GM18507 (cell line): ENCODE measurements at places on chromosomes 1 and 21.

GRCh38 chr1:30902593-30903290 lies 5.8 kb downstream of the SDC3 start:
- DNase-seq: no peak

- DNase-seq: no peak
Observed at GRCh38 chr1:234942879-234943506, 185.6 kb downstream of the TOMM20 start.

GRCh38 chr1:34928699-34929496 lies 552 bp downstream of the DLGAP3 start:
- no peak for DNase-seq

GRCh38 chr1:220516722-220517042 lies 11.3 kb upstream of the MARK1 start:
- DNase-seq: no peak

- DNase-seq: no peak
Observed at GRCh38 chr21:15094706-15095105, 29.9 kb upstream of the NRIP1 start.

GRCh38 chr1:3669971-3670431 lies 17.7 kb downstream of the TP73 start:
- DNase-seq: no peak

DNA sequence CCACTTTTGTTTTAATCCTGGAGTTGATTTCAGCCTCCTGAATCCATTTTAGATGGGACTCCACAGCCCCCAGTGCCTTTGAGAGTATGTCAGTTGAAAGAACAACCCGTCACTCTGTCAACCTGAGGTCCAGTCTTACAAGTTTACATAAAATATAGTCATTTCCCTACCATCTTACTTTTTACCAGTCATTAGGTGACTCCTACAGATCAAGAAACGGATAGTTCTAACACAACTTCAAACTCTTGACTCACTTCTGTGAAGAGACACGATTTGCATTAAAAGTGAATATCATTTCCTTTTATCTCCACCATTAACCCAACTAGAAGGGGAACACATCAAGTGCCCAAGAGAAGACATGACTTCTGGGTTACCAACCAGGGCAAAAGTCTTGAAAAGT lies 147.1 kb downstream of the NTPCR start:
- no peak for DNase-seq

GRCh38 chr1:26697431-26697977 lies 1.7 kb downstream of the ARID1A start:
- no peak for DNase-seq

DNA sequence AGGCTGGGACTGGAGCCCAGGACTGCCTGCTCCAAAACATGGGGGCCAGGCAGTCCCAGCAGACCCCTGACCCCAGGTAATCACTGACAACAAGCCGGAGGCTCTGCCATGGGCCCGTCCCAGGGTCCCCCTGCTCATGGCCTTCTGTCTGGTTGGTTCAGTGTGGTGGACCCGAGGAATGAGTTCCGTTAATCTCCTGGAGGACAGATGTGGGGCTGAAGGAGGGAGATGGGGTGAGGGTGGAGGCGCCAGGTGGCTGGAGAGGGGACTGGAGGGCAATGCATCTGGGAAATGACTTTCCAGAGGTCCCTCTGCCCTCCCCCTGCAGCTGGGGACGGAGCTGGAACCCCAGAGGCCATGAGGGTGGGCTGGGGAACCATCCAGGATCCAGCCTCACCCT lies 103.2 kb downstream of the EBNA1BP2 start:
- no peak for DNase-seq

GRCh38 chr1:178060789-178061556 lies 32.9 kb upstream of the RASAL2 start:
- DNase-seq: no peak

GRCh38 chr21:37460196-37460595 lies 93.6 kb downstream of the DYRK1A start:
- DNase-seq: no peak

GRCh38 chr1:167077128-167077867 lies 12.9 kb downstream of the GPA33 start:
- DNase-seq: no peak

GRCh38 chr1:198643808-198644207 lies 5.0 kb downstream of the PTPRC start:
- no peak for DNase-seq

GRCh38 chr1:7755448-7755847 lies 15.6 kb upstream of the VAMP3 start:
- DNase-seq: no peak

DNA sequence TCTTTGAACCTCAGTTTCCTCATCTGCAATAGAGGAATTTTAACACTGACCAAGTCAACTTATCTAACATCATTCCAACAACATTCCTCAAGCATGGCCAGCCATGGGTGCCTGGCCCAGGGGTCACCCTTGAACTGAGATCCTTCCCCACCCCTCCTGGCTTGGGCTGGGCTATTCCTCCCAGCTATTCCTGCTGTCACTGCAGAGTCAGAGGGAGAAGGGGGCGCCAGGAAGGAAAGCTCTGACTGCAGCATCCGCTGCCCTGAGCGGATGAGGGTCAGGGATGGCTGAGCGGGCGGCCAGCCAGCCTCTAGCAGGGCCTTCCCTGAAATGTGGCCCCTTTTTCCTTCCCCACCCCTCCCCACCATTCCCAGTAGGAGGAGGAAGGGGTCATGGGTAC lies 3.1 kb downstream of the TINAGL1 start:
- no peak for DNase-seq

GRCh38 chr1:245085508-245086095 lies 69.2 kb upstream of the KIF26B start:
- DNase-seq: no peak

DNA sequence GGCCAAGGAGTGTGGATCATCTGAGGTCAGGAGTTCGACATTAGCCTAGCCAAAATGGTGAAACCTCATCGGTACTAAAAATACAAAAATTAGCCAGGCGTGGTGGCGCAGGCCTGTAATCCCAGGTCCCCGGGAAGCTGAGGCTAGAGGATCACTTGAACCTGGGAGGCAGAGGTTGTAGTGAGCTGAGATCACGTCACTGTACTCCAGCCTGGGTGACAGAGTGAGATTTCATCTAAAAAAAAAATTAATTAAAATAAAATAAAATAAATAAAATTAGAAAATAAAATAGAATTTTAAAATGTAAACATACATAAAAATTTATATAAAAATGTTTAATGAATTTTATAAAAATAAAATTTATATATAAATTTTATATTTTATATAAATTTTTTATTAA lies 5.8 kb upstream of the VPS26C start:
- DNase-seq: no peak

DNA sequence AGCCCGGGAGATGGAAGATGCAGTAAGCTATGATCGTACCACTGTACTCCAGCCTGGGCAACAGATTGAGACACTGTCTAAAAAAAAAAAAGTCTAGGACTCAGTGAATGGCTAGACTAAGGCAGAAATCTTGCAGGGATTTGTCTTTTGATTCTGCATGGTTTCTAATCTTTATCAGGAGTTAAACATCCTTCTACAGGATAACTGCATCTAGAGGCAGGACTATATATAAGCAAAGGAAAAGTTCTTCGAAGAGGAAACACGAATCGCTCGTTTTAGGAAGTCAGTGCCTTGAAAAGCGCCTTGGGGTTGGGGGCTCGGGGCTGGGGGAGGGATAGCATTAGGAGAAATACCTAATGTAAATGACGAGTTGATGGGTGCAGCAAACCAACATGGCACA lies 602 bp upstream of the UFC1 start:
- no peak for DNase-seq

- no peak for DNase-seq
Observed at GRCh38 chr1:219434285-219434922, 178.5 kb downstream of the ZC3H11B start.

DNA sequence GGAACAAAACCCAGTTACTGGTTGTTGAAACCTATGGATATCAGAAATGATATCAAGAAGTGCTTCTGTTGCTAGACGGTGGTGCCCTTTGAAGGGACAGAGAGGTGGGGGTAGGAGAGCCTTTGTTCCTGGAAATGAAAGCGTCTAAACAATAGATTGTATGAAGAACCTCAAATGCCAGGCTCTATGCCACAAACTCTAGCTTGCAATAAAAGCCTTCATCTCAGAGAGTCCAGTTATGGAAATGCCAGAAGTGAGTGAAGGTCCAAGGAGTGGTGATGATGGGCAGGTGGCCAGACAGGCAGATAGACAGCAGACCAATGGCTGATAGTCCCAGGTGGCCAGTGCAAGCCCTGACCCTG lies 414.1 kb upstream of the PROX1 start:
- no peak for DNase-seq

GRCh38 chr21:46455575-46456385 lies 2.9 kb upstream of the DIP2A start:
- no peak for DNase-seq

- DNase-seq: no peak
Observed at GRCh38 chr1:151058692-151059091, 730 bp downstream of the CDC42SE1 start.

DNA sequence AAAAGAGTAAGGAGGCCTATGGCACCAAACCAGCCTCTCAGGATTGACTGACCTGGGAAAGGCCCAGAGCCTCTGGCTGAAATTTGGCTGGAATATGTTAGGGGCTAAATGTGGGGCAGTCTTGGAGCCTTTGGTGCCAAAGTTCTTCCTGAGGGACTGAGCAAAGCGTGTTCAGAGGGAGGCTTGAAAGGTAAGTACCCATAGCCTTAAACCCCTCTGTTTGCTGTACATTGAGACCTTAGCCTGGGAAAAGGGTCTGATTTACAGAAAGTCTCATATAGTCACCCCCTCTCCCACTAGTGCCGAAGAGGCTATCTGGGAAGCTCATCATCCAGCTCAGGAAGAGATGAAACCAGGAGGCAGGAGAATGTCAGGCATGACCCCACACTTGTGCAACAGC lies at the start of gene LCE4A:
TSS of gene LCE4A (plus strand) at position 301 of the 400 bp plus-strand sequence. CDS start 916 bp downstream, outside the sequence.
- DNase-seq: no peak

DNA sequence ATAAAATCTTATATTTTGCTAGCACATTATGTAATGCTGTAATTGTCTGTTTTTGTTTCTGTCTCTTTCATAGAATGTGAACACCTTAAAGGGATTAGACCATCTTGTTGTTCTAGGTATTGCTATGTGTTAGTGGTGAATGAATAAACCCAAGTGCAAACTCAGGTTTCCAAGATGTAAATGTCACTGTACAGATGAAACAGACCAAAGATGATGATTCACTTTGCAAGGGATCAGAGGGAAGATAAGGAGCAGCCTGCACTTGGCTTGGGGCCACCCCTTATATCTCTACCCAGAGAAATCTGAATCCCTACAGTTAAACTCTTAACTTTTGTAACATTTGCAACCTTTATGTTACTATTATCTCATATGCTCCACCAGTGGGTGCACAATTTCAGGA lies 25.4 kb downstream of the UROD start:
- DNase-seq: no peak

- no peak for DNase-seq
Observed at GRCh38 chr1:2320006-2320405, 71.3 kb downstream of the MORN1 start.

DNA sequence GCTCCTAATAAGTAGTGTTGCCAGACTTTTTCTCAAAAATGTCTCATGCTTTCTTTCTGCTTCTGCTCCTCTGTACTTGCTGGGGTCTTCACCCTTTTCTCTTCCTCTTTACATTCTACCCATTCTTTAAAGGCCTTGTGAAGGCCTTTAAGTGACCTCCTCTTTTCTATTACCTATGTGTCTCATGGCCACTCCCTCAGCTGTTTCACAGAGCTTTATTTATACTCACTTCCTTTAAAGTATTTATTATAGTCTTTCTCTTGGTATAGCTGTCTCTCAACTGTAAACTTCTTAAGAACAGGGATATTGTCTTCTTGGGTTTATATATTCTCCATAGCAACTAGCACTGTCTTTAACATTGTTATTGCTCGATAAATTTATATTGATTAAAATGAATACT lies 792 bp downstream of the GOLPH3L start:
- DNase-seq: no peak

- no peak for DNase-seq
Observed at GRCh38 chr1:36258960-36259344, 34.7 kb downstream of the THRAP3 start.

GRCh38 chr1:145895471-145895870 lies 9.8 kb upstream of the ANKRD35 start:
- no peak for DNase-seq

GRCh38 chr1:178004926-178005391 lies 35.1 kb upstream of the SEC16B start:
- no peak for DNase-seq

- DNase-seq: no peak
Observed at GRCh38 chr1:4010814-4011605, 110.9 kb upstream of the C1orf174 start.

- no peak for DNase-seq
Observed at GRCh38 chr1:234120327-234120944, 216.0 kb downstream of the SLC35F3 start.

DNA sequence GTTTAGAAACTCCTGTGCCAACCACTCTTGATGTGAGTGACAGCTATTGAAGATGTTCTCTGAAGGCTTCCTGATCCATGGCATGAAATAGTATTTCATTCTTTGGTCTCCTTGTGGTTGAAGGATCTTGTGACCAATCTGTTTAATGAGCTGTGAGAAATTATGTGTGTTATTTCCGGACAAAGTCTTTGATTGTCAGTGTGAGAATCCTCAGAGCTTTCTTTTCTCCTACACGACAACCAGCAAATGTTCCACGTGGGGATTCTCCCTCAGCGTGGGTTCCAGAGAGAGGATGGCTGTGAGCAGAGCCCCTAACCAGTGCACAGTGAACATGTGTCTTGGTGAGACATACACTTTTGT lies 45.0 kb upstream of the HOOK1 start:
- no peak for DNase-seq

GRCh38 chr1:210624722-210625121 lies 296.0 kb downstream of the HHAT start:
- no peak for DNase-seq

DNA sequence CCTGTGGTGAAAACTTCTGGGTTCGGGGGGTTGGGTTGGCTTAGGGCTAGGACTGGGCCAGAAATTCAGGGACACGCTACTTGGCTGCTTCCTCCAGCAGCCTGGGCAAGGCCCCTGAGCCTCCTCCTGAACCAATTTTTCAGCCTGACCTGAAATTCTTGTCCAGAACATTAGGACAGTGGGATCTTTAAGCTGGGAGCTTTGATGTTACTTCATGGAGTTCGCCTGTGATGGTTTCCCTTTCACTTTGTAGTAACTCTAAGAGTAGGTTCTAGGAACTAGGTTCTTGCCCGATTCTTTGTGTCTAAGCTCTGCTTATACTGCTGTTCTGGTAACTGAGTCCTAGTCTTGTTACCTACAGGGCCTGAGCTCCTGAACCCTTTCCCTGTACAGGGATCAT lies 75.3 kb downstream of the S1PR1 start:
- DNase-seq: no peak

- DNase-seq: no peak
Observed at GRCh38 chr1:54834007-54834541, 33.0 kb upstream of the TTC22 start.

- no peak for DNase-seq
Observed at GRCh38 chr1:85133565-85134159, 67.2 kb downstream of the SYDE2 start.
